ENCODE measurements at places on chromosomes 1 and 21.

- no peak for DNase-seq
These were observed 177.0 kb downstream of the HS2ST1 start for GRCh38 chr1:87091425-87091824.

- no peak for DNase-seq
These were observed 31.9 kb downstream of the MAP3K21 start for GRCh38 chr1:233359431-233359830.

DNA sequence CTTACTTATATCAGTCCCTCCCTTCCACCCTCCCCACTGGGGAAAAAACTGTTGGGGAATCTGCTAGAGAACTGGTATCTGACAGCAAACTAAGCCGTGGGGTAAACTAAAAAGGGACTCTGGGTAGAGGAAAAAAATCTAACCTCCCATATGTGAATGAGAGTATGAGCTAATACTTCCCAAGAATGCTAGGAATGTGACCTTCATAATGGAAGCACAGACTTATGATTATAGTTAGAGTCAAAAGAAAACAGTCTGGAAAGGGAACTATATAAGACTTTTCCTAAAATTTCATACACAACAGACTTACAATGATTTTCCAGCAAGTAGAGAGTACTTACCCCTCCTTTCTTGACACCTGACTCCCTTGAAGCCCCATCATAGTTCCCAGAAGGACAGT is 23.0 kb upstream of the RBBP5 start:
- DNase-seq: no peak

GRCh38 chr1:234722904-234723720 is 113.1 kb upstream of the IRF2BP2 start:
- peak; percentile 76 for DNase-seq

- no peak for DNase-seq
These were observed 24.9 kb downstream of the CFAP126 start for GRCh38 chr1:161342821-161343220.

GRCh38 chr1:166876540-166876838 is 425 bp upstream of the TADA1 start:
- DNase-seq: no peak

GRCh38 chr1:32521165-32521564 is 18.1 kb upstream of the ZBTB8A start:
- DNase-seq: no peak

- DNase-seq: no peak
These were observed 141.0 kb downstream of the TNFSF18 start for GRCh38 chr1:172909606-172910326.

- DNase-seq: peak; percentile 26
These were observed 2.5 kb downstream of the FNDC10 start for GRCh38 chr1:1597275-1597930.

GRCh38 chr1:12220890-12221289 is 8.9 kb upstream of the VPS13D start:
- DNase-seq: peak; percentile 34

DNA sequence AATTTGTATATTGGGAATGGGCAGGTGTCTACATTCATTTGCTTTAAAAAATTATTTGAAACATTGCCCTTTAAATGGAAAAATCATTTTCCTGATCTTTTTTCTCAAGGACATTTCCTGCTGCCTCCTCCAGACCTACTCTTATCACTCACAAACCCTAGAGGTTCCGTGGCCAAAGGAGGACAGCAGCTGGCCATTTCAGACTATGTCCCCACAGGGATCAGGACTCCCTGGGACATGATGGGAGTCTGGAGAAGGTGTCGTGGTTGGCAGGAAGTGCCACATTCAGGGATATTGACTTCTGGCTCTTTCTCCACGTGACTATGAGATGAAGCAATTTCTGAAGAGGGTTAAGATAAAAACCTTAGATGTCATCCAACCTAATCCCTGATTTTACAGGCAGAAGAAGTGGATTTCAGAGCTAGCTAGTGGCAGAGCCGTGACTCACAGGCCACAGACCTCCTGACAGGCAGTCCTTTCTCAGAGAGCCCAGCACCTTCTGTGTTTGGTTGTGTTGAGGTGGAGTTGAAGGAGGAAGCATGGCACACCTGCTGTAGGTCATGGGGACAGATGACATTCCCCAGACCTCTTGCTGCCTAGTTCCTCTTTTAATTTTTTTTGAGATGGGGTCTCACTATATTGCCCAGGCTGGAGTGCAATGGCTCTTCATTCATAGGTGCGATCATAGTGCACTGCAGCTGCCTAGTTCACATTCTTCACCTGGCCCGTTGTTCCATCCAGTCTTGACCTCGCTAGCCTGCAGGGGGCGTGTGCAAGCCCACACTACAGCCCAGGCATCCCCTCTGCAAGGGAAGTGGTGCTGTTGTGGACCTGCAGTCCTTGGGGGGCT is 25.5 kb upstream of the IL10 start:
- peak; percentile 41 for DNase-seq

GRCh38 chr21:44366586-44367211 is 13.3 kb downstream of the TRPM2 start:
- DNase-seq: no peak

- no peak for DNase-seq
These were observed 99.2 kb upstream of the KCNK2 start for GRCh38 chr1:214983126-214983869.

GRCh38 chr1:67732750-67733151 is 47.8 kb downstream of the GADD45A start:
- DNase-seq: peak; percentile 58

- no peak for DNase-seq
These were observed 3.0 kb downstream of the MMEL1 start for GRCh38 chr1:2629627-2630497.

DNA sequence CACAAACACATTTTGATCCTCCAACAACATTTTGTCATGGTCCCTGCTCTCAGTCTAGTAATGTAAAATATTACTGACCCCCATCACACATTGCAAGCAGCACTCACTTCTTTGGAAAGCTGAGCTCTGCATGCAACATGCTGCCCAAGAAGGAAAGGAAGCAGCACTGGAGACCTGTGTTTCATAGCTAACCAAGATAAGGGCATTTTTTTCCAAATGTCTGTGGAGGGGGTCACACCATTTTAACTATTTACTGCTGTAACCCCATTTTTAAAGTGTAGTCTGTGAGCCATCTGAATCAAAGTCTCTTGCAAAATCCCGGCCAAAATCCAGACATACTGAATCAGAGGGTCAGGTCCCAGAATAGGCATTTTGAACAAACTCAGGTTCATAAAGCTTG is 4.5 kb upstream of the RASSF5 start:
- DNase-seq: no peak

DNA sequence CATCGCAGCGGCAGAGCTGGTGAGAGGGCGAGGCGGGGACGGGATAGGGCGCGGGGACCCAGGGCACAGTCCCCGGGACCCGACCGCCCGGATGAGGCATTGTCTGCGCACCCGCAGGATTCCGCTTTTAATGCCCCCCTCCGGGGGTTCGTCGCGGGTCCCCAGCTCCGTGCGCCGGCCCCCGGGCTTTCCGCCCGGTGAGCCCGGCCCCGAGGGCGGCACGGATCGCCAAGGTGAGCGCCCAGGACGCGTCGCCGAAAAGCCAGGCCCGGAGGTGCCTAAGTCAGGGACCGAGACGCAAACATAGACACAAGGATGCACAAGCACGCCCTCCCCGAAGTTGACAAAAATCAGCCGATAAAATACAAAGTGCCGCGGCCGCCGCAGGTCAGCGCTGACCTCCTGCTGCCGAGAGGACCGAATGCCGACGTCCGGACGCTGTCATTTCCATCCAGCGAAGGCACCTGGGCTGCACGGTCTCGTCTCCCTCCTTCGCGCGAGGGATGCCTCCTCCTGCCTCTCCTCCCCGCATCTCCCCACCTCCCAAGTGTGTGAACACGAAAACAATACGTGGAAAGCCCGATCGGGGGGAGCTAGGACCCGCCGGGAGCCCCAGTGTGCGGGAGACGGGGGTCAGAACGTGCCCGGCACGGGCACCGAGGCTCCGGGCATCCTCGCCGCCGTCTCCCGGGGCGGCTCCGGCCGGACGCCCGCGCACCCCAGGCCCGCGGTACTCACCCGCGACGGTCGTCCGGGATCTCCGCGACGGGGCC is 101.1 kb upstream of the SOD1 start:
- peak; percentile 6 for DNase-seq

DNA sequence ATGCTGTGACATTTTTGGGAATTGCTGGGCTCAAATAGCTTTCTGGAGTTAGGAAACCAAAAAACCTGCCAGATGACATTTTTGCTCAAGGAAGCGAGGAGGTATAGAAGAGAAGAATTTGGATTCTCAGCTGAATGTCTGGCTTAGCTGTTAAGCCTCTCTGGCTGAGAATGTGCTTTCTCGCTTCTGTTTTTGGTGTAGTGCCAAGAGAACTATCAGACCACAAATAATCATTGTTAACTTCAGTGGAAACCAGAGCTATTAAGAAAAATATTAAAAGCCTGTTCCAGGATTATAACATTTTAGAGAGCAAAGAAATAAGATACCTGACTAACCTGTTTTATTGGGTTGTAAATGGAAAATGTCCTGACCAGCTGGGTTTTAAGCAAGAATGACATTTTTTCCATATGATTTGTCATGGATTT is 39.5 kb upstream of the DIPK1A start:
- no peak for DNase-seq

DNA sequence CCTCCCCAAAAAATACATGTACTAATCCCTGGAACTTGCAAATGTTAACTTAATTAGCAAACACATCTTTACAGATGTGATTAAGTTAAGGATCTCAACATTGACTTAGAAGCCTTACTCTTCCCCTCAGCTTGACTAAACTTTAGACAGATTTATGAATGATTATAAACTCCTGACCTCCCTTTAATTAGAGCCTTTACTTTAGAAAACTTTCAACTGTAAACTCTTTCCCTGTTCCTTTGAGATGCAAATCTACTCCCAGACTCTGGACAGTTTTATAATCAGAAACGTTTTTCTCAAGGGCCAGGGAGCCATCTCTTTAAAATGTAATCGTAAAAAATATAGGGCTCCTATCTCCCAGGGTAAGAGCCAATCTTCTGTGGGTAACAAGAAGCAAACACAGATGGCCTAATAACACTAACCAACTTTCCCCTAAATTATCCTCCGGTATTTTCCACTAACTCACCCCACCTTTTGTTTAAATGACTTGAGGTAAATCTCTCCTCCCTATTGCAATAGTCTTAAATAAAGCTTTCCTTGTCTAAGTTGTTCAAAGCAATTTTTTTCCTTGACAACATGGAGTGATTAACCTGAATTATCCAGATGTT is 284.1 kb downstream of the BRINP3 start:
- DNase-seq: no peak

DNA sequence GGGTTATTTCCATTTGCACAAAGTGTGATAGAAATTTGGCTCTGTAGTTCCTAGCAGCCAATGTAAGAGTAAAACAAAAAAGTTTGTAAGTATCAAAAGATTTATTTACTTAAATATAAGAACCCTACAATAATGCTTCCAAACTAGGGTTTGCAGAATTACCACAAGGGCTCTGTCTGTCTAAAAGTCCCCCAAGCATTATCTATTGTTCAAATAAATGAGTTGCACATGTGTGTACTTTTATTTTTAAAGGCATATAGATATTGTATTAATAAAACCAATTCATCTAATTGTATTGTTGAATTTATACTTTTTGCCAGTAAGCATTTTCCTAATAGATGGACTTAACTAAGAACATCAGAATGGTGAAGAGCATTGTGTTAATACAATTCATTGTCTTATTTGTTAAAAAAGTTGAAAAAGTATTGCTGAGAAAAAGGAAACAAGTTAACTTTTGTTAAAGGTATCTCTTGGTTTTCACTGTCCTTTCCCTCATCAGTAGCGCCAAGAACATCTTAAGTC is 863 bp upstream of the PTPRC start:
- no peak for DNase-seq

DNA sequence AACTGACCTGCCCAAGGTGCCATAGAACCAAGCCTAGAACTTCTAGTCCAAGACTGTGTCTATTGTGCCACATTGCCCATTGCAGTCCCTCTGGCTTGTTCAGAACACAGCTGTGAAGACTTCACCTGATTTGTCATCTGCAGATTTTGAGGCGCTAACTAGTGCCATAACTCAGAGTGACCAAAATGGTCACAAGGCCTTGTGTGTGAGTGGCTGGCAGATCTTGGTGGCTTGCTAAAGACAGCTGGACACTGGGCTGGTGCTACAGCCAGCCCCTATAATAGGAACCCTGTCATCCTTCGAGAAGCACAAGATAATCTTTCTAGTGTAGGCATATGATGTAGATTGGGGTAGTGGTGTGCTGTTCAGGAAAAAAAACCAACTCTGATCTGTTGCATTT is 63.7 kb upstream of the IFNLR1 start:
- no peak for DNase-seq

GRCh38 chr1:150967936-150968335 is 6.7 kb downstream of the CERS2 start:
- DNase-seq: no peak

DNA sequence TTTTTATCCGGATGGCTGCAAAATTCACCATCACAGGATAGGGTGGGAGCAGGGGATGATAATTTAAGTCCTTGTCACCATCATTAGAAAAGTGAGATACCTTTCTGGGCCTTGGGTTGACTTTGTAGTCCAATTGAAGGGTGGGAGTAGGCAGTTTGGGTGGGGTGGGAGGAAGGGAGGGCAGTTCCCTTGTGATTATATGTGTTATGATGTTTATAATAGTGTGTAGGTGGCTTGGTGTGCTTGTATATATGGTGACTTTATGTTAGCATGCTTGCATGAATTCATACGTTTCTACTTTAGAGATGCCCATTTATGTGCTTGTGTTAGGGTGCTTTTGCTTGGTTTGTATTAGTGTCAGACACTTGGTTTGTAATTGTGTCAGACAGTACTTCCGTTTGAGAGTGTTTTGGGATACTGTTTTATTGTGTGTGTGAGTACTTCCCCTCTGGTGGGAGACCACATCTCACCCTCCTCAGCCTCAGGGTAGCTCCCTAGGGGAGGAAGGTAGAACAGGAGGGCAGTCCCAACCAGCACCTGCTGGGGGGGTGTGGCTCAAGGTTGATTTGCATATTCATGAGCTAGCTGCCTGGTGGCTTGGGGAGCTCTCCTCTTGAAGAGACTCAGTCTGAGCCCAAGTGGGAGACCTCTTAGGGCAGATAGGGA is 6.3 kb upstream of the POU3F1 start:
- no peak for DNase-seq

GRCh38 chr21:38775733-38776132 is 30.0 kb upstream of the ETS2 start:
- no peak for DNase-seq

DNA sequence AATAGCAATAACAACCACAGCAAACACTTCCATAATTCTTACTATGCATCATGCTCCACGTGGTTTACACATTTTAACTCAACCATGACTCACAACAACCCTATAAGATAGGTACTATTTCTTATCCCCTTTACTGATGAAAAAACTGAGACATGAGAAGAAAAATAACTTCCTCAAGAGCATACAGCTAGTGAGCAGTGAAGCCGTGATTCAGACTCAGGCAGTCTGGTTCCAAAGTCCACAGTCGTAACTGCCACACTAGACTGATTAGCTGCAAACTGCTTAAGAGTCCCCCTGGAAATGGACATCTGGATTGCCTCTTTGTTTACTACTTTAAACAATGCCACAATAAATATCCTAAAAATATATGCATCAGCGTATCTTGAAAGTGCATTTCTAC is 55.7 kb downstream of the PLD5 start:
- DNase-seq: no peak

GRCh38 chr1:245888809-245889208 is 618.3 kb downstream of the SMYD3 start:
- DNase-seq: peak; percentile 41

- DNase-seq: peak; percentile 15
These were observed 774 bp upstream of the WDTC1 start for GRCh38 chr1:27233667-27234048.

- no peak for DNase-seq
These were observed 11.6 kb upstream of the ZDHHC18 start for GRCh38 chr1:26814893-26815292.

Measured in suppressor macrophage (primary cell).